ENCODE measurements at places on chromosomes 12 and 14.

GRCh38 chr14:30999038-30999773 lies 26.2 kb upstream of the AP4S1 start:
- DNase-seq: no peak

DNA sequence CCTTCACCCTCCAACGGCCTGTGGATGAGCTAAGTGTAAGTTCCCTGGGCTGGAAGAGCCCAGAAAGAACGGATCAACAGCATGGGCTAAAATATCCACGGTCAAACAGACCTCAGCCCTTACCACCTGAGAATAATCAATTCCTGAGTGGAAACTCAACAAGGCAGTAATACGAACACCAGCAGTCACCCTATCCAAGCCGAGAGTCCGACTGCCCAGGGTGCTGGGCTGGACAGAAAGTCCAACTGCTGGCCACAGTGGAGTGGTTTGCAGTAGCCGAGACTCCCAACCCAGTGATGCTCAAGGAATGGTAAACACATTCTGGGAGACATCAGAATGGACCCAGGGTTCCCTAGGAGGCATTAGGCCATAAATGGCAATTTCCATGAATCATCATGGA lies 36.8 kb downstream of the ANO2 start:
- no peak for DNase-seq

- no peak for DNase-seq
Observed at GRCh38 chr12:104793285-104793684, 164.8 kb downstream of the SLC41A2 start.

DNA sequence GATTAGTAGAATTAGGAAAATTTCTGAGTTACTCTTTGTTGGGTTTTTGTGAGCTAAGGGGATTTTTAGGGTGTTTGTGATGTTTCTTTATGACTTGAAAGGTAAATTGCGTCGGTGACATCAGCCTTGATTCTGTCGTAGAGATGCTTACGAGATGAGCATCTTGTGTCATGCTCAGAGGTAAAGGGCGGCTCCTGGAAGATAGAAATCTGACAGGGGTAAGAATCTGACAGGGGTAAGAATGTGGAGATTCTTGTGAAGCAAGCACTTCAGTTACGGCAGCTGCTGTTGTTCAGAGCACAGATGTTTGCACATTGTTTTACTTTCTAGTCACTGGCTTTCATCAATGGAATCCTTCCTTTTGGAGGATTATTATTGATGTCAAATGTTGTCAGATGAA lies 22.5 kb downstream of the EML1 start:
- no peak for DNase-seq

- DNase-seq: no peak
Observed at GRCh38 chr14:29752221-29752923, 175.3 kb downstream of the PRKD1 start.

DNA sequence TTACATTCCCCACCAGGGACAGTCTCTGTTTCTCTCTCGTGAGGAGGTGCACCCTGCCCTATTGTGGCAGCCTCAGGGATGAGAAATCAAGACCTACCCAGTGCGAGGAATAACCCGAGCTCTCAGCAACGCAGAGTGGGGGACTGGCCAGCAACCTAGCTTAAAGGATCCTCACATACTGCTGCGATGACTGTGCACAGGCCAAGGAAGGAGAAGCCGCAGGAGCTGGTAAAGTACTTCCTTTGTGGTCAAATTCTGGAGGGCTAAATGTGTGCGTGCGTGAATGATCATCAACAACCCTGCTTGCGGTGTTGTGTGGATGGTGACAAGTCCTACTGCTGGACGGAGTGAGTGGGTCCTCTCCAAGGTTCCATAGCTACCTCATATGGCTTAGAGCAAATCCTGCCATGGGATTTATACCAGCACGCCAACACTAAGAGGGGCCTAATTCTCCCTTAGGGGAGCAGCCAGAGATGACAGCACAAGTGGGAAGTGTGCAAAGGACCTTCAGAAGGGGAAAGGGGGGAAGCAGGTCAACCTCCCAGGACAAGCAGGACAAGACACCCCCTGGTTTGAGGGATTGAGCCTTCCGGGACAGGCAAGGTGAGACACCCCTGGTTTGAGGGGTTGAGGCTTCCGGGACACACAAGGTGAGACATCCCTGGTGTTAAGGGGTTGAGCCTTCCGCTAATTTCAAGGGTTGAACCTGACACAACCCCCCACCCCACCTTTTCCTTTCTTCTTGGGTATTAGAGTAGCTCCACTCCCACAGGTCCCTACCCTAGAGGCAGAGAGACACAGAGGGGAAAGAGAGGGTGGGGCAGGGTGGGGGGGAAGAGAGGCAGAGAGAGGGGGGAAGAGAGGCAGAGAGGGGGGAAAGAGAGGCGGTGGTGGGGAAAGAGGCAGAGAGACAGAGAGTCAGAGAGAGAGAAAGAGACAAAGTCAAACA lies 58.8 kb upstream of the AP4S1 start:
- DNase-seq: peak; percentile 83

DNA sequence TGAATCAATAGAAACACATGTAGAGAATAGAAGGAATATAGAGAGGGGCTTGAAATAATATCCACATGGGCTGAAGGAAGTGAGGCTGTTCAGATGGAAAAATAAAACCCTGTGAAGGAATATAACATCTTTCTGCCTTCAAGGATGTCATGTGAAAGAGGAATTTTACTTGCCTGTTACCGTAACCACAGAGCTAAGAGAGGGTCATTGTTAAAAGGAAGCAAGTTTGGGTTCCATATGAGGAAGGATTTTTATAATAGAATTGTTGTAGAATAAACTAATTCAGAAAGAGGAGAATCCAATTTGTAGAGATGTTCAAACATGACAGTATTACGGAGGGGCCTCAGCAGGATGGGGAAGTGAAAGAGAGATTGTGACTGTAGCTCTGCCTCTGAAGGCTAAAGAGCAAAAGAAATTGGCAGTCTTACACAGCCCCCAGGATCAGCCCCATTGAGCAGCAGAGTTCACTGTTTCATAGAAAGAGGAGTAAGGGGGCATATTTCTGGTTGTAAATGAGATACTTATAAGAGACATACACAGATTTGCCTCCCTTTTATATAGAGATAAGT lies 41.8 kb upstream of the PTPRR start:
- DNase-seq: no peak

DNA sequence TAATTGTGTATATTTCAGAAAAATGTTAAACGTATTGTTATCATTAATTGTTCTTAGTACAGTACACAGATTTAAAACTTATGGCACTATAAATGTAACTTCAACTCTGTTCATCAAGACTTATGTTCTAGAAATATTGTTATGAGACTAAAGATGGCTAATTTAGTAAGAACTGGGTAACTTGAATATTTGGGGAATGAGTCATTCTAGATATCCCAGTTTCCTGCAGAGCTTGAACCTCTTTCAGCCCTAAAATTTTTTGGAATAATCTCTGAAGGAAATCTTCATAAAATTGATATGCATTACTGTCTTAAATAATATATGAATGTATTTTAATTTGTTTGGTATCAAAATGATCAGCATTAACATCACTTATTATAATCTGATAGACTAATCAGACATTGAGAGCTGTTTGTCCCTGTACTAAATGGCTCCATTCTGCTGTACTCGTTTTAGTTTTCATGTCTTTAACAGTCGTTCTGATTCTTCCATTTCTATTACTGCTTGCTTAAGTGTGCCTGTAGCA lies 87.1 kb downstream of the VEZT start:
- DNase-seq: no peak

DNA sequence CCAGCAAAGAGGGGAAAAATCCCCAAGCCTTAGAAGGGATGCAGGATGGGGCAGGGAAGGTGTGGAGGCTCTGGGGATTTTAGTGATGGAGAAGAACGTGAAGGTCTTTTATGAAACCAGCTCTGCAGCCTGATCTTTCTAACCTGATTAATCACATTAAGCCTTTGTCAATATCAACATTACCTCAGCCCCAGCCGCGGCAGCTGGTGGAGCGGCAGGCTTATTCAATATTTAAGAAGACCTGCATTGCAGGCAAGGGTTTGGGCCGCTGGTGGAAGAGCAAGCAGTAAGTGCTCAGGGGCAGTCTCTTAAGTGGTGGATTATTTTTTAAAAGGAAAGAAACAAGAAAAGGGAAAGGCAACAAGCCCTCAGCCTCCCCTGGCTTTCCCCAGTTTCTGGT lies 16.6 kb downstream of the RPH3A start:
- no peak for DNase-seq

DNA sequence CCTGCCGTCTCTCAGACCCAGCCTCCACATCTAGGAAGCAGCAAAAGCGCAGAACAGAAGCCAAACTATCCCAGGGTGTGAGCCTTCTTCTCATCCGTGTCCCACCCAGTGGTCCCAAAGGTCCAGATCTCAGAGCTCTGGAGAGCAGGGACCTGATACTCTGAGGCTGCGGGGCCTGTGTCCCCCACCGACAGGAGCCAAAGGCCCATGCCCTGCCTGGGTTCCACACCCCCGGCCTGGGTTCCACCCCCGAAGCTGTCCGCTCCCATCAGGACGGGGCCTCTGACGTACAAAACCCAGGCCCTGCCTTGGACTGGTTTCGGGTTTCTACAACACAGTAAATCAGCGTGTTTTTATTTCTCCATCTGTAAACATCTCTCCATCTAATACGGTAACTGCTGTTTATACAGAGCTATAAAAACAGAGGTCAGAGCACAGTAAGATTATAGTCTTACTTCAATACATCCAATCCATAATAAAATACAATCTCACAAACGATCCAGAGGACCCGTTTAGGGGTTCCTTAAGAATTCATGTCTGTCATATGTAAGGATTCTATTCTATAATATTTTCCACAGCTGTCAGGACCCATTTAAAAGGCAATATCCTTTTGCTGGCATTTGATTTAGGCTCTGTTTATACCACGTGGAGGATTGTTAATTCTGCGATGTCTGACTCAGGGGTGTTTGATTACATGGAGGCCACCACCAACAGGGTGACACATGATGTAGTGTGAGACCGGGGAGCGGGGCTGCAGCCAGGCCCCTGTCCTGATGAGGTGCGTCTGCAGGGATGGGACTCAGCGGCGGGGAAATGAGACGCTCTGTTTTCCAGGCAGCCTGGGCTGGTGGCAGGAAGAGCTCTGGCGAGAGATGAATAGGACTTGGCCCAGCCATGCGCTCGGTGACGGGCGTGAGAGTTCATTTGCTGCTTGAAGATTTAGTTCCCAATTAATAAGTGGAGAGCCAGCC lies 110.3 kb downstream of the DICER1 start:
- no peak for DNase-seq

DNA sequence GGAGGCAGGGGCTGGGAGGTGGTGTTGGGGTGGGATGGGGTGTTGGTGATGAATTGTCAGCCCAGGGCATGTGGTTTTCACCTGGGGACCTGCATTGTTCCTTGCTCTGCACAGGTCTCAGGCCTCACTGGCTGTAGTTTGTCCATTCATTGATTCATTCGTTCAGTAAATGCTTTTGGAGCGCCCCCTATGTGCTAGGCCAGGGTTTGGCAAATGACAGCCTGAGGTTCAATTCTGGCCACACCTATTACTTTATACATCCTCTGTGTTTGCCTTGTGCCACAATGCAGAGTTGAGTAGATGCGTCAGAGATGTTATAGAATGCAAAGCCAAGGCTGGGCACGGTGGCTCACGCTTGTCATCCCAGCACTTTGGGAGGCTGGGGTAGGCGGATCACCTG lies 4.7 kb downstream of the ADCK1 start:
- no peak for DNase-seq

DNA sequence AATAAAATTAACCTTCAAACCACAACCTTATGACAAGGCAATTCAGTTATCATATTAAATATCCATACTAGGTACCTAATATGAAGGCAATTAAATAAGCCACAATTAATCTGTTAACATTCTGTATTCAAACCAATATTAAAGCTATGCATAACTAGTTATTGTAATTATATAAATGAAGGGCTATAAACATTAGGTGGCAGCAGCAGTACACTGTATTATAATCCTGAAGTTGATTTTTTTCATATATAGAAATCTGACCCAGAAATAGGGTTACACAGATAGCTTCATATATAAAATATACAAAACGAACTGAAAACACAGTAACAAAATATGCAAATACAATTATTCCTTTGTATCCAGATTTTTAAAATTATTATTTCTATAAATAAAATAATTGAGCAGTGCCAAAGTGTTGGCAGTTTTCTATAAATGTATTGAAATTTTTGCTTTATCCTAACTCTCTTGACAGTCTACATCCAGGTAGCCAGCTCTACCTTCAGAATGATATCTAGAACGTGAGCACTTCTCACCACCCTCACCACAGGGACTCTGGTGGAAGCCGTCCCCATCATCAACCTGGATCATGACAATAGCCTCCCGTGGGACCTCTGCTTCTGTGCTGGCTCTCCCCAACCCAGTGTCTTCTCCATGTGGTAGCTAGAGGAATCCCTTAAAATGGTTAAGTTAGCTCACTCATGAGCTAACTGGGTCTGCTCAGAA lies 136.2 kb downstream of the MED13L start:
- DNase-seq: no peak

DNA sequence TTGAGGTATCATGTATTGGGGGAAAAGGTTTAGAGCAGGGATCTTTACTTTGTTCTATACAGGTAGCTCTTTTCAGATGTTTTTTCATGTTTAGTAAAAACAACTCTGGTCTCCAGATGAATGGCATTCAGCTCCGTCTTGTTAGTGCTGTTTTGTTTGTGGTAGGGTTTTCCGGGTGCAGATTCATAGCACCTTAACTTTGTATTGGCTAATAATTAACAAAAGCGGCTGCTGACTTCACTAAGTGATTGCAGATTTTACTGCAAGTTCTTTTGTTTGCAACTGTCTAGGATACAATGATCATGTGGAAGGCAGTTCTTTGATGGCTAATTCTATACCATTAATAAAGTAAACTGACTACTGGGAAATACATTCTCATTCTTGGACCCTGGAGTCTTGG lies 32.2 kb upstream of the BHLHE41 start:
- no peak for DNase-seq

DNA sequence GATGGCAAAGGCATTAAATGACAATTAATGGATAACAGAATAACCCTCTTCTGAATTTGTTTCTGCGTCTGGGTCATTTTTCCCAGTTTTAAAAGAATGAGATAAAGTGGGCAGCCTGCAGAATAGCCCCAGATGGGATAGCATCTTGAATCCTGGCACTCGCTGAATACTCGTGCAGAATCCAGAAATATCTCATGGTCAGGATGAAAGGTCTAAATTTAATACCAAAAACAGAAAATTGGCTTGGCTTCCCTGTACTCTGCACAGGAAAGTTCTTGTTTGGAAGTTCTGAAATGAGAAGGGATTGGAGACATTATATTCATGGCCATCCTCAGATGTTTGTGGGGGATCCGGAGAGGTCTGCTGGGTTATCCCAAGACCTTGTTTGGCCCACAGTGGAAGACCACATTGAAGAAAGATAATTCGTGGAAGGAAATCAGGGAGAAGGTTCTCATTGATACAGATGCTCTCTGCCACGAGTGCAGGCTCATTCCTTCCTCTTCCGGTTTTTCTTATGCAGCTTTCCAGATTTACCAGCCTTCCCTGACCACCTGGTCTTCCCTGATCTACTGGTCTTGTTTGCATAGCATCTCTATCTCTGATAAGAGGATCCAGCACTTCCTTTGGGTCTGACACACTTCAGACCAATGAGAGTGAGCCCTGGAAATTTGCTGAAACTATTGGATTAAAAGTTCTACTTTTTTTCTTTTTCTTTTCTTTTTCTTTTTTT lies 6.0 kb upstream of the IFT81 start:
- DNase-seq: no peak

- no peak for DNase-seq
Observed at GRCh38 chr12:26767116-26767515, 65.9 kb downstream of the ITPR2 start.

GRCh38 chr14:77044783-77045237 lies 16.3 kb upstream of the IRF2BPL start:
- DNase-seq: no peak

GRCh38 chr14:103521438-103521950 lies 1.1 kb downstream of the CKB start:
- DNase-seq: no peak

GRCh38 chr14:30227436-30227835 lies 299.8 kb upstream of the PRKD1 start:
- no peak for DNase-seq

GRCh38 chr14:104795781-104796686 lies 486 bp upstream of the AKT1 start:
- DNase-seq: no peak
